Endothelial cell (in vitro differentiated cells): ENCODE measurements at places on chromosomes 5 and 9.

GRCh38 chr5:119630752-119631440, 1.5 kb downstream of the FAM170A start:
- no peak for DNase-seq

- DNase-seq, result peak; percentile 63
Measured at GRCh38 chr9:129102791-129103594, 7.6 kb downstream of the CRAT start.

- DNase-seq, result no peak
Measured at GRCh38 chr5:155595791-155596190, 582.2 kb downstream of the KIF4B start.

DNA sequence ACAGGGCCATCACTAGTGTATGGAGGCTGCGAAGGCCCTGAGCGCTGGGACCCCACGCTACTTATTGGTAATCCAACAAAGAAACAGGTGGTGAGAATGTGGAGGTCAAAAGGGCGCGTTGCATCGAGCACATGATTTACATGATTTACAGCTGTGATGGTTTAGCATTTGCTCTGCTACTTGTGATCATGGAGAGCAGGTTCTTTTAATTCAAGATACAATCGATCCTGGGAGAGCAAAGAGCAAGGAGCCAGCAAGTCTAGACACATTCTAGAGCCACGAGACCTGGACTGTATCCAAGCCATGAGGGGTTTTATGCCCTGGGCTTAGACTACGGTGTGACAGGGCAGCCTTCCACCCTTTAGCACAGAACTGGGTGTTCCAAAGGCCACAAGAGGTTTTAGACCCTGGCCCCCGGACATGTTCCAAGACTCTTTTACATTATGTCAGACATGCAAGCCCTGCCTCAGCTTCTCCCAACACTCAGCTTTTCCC, 47.0 kb upstream of the CLK4 start:
- no peak for DNase-seq

DNA sequence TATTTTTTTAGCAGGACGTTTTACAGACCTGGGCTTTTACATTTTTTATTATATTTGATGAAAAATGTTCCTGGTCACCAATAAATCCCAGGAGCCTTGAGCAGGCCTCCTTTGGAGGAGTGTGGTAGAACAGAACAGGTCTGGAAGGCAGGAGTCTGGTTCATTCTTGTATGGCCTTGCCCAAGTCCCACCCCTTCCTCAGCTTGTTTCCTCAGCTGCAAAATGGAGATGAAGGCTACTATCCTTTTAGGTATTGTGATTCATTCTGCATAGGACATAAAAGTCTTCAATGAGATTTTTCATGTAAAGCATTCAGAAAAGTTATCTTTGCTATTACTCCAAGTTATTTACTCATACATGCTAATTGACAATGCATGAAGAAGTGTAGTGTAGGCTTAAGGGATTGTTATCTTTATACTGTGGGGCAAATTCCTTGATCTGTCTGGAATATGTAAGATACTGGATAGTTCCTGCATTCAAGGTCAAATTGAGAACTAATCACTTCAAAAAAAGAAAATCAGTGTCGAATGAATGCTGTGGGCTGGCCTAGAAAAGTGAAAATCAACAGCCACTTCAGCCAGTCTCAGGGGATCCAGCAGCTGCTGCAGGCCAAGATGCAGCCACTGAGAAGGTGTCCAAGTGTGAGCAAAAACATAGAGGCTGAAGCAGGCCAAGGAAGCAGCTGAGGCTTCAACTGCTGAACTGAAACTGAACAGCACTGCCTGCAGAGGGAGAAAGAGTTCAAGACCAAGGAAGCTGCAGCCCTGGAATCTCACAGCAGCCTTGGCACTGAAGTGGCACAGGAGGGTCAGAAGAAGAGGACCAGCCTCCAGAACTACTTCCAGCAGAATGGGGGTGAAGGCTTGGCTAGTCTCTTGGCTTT, 15.5 kb upstream of the SLC36A3 start:
- peak; percentile 6 for DNase-seq

GRCh38 chr5:177452688-177453638, 6.3 kb downstream of the PRR7 start:
- no peak for DNase-seq

GRCh38 chr9:69577123-69577522, 95.0 kb downstream of the APBA1 start:
- no peak for DNase-seq

DNA sequence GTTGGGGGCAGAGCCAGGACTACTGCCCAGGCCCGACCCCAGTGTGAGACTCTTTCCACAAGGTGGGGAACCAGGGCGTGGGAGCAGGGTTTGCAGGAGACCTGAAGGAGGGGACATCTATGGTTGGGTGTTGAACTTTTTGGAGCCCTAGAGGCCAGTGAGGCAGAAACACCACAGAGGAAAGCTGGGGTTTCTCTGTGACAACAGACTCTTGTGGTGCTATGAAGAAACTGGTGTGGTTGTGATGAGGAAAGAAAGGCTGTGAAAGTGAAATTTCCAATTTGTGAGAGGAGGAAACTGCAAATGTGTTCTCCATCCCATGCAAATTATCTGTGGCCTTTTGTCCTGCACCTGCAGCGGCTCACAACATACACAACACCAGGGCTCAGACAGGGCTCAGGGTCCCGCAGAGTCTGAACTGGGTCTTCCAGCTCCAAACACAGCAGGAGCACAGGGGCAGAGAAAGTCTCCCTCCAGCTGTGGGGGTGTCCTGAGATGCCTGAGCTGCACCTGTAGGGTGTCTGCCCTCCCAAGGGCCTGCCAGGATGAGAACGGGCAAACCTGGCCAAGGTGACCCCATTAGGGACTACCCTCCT, 51.4 kb upstream of the GRHPR start:
- DNase-seq, result no peak

DNA sequence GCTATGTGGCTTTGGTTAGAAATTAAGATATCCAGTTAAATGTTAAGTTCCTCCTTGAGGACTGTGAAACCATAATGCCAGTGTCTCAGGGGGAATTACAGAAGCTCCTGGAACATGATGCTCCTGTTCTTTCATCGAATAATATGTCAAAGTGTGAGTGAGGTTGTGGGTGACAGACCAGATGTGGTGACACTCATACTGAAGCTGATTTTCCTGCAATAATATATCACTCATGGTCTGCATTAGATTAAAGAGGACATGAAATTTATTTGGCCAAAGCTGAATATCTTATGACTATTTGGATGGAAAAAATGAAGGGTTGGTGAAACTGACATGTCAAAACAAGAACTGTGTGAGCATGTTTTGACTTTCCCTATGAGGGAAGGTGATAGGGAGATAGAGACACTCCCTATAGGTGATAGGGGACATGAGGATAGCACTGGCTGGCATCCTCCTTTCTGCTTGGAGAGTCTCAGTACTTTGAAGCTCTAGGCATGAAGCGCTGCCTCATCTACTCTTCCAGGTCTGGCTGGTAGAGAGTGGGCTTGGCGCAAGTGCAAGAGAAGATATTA, 173.5 kb downstream of the ARHGEF28 start:
- no peak for DNase-seq
